Stimulated activated CD8-positive, alpha-beta memory T cell treated with anti-CD3 and anti-CD28 coated beads, Interleukin-4, amount 100 ng/mL, for 1 hour (primary cell): ENCODE measurements at places on chromosomes 3 and 15.

GRCh38 chr3:167700046-167700445, 34.6 kb downstream of the PDCD10 start:
- no peak for DNase-seq

DNA sequence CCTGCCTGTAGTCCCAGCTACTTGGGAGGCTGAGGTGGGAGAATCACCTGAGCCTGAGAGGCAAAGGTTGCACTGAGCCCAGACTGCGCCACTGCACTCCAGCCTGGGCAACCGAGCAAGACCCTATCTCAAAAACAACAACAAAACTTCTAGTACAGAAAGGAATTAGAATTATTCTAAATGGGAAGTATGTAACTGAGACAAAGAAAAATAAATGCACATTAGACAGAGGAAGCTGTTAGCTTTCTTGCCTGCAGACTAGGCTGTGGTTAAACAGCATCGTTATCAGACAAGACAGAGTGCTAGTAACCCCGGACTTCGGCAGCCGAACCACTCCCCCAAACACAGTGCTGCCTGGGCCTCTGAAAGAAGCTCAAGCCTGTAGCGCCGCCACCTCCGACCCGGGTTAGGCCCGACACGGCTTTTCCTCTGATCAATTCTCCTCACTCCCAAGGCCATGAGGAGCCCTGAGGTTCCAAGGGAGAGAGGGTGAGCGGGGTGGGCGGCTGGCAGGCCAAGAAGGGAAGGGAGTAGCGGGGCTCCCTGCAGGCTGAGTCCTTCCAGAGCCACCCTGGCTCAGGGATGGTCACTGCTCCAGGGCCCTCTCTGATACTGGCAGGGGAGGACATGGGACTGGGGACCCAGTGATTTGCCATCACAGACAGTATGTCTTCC, 44.8 kb upstream of the MUC4 start:
- DNase-seq: no peak

- DNase-seq: no peak
Observed at GRCh38 chr3:138442433-138442832, 8.0 kb downstream of the ESYT3 start.

GRCh38 chr3:184538666-184539431, 22.7 kb upstream of the EPHB3 start:
- DNase-seq: no peak

DNA sequence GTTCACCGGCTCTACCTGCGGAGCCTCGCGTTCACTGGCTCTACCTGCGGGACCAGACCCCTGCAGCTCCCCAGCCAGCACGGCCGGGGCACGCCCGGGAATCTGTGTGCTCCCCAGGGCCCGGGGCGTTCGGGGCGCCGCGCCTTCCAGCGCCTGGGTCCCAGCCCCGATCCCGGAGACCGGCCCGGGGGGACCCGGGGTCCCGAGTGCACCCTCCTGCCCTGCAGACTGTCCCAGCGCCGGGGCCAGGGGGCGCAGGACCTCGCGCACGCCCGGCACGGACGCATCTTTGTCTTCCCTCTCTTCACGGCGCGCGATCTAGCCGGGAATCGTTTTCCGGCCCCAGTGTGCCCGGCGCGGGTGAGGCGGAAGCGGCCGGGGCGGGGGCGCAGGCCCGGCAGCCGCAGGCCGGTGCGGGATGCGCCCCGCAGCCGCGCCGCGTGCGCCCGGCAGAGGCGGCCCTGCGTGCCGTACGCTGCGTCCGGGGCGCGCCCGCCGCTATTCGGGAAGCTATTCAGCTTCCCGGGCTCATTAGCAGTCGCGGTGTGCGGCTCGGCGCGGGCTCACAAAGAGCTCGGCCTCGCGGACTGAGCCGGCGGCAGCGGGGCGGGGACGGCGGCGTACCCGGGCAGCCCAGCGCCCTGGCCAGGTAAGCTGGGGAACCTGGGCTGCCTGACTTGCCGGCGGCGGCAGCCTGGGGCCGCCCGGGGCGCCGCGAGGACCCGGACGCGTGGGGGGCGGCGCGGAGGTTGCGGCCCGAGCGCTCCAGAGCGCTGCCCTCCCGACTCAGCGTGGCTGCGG, at the start of gene APBA2:
Gene APBA2, plus strand, starts transcription at position 345 of the 801 bp plus-strand sequence. CDS start 167,911 bp downstream, outside the sequence.
- peak; percentile 3 for DNase-seq

DNA sequence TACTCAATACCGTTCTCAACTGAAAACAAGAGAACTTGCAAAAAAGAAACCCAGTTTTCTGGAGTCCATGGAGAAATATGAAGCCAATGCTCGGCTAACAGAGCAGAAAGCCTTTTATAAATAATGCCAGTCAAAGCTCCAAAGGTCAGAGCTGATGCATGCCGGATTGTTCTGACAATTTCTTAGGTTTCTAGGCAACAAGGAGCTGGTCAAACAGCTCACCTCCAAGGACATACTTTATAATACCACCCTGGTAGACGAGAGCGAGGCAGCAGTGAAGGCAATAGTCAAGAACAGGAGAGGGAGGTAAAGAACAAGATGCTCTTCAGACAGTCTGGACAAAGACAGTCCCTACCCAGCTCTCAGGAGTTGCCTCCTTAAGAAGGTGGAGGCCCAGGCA, 111.1 kb downstream of the UBE3A start:
- no peak for DNase-seq
